Effector memory CD4-positive, alpha-beta T cell (primary cell): ENCODE measurements at places on chromosomes 7 and 10.

GRCh38 chr10:77977934-77978333 lies 51.4 kb upstream of the DLG5 start:
- no peak for DNase-seq

DNA sequence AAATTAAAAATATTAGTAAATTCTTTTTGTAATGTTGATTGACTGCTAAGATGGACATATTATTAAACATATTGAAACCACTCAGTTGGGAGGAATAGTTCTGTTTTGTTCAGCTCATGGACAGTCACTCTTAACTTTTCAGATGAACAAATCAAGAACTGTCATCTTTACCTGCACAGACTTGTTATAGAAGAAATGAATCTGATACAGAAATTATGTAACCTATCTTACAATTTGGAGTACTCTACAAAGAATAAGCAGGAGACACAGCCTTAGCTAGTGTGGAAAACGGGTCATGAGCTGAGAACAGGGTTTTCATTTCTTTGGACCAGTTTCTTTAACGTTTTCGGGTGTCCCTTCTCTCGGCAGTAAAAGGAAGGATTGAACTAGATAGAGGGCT lies 1.2 kb upstream of the ANLN start:
- DNase-seq: no peak

GRCh38 chr7:5776894-5777660 lies 4.4 kb downstream of the RNF216 start:
- no peak for DNase-seq

DNA sequence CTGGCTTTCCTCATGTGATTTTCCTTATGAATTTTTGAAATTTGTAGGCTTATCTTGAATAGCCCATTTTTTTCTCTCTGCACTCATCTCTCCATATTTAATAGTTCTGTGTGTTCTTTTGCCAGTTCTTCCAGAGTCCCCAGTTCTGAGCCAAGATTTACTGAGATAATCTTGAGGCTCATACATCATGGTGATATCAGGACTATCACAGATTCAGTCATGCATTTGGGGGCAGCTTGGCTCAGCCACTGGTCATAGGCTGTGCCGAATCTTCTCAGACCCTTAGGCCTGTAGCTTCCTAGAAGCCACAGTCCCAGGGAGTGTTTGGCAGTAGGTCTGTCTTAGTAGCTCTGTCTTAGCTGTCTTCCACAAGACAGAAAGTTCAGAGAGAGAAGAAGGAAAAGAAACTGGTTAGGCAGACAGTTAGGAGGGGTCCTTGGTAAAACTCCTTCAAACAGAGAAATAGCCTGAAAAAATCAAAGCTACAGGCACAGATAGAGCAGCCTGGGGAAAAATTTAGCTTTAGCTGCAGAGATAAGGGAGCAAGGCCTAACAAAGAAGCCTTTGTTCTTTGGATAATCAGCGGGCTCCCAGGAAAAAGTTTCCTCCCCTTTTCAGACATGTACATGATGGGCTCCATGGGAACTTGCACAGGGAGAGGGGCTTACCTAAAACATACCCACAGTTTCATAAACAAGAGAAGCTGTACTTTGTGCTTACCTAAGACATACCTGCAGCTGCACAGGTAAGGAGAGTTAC lies 29.1 kb downstream of the FAS start:
- DNase-seq: no peak

GRCh38 chr7:121337398-121337797 lies 8.6 kb downstream of the WNT16 start:
- DNase-seq: no peak

DNA sequence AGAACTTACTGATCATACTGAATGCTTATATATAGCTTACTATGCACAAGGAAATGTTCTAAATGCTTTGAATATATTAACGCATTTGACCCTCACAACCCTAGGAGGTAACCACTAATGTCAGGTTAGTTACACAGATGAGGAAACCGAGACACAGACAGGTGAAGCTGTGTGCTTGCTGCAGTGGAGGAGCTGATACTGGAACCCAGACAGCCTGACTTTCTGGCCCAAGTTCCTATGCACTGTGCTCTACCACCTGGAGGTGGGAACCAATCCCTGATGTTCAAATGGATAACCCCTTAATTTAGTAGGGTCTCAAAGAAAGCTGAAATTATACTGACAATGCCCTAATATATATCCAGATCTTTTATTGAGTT lies 119.6 kb downstream of the SORBS1 start:
- DNase-seq: no peak

- no peak for DNase-seq
Observed at GRCh38 chr10:77961668-77962067, 35.1 kb upstream of the DLG5 start.

- DNase-seq: no peak
Observed at GRCh38 chr10:60031664-60032063, 125.3 kb upstream of the CCDC6 start.

GRCh38 chr10:128609460-128609859 lies 483.2 kb upstream of the MKI67 start:
- no peak for DNase-seq

GRCh38 chr10:15588635-15589508 lies 130.8 kb downstream of the ITGA8 start:
- DNase-seq: no peak

DNA sequence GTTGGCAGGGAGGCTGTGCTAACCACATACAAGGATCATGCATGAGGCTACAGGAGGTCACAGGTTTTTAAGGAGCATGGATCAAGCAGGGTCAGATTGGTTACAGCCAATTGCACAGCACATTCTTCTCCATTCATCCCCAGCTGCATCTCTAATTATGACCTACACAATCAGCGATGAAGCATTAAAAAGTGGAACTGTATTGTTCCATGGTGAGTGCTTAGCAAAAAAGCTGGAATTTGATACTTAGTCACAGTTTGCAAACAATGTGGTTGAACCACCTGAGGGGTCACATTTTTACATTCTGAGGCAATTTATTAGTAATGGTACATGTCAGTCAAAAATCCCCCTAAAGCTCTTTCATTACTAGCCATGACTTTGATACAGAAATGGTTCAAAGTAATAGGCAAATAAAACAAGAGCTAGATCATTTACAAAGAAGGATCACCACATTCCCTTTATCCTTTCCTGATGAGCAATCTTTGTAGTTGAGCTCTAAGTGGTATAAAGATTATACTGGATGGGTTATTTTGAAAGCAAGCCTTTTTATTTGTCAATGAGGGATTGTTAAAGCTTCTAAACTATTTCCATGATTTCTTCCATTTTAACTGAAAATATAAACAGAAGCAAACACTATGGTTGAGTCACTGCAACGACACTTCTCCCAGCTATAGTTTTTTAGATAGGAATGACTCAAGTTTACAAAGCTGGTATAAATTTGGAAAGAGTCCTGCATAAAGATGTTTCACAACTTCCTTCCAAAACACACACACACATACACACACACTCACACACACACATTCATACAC lies 217.8 kb upstream of the SEMA3A start:
- DNase-seq: no peak

- DNase-seq: no peak
Observed at GRCh38 chr7:7584653-7585052, 18.0 kb downstream of the MIOS start.

GRCh38 chr10:79277579-79278269 lies 69.5 kb upstream of the PPIF start:
- no peak for DNase-seq

GRCh38 chr10:121736315-121737130 lies 138.3 kb upstream of the FGFR2 start:
- DNase-seq: no peak

GRCh38 chr10:118531105-118531852 lies 64.2 kb downstream of the PRLHR start:
- DNase-seq: no peak

DNA sequence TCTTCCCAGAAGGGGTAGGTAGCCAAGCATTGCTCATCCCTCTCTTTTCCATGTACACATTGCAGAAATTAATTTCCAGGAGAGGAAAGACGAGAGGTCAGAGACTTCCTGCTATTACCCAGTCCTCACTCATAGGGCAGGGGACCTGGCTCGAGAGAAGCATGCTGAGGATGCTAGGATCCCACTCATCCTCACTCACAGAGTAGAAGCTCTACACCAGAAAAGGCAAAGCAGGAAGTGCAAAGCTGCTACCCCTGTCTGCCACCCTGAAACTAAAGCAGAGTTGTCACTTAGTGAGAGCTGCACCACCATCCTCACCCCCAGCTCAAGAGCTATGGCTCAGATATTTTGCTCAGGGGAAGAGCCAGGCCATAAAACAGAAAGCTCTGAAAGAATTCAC lies 9.9 kb downstream of the OR9A2 start:
- no peak for DNase-seq

- no peak for DNase-seq
Observed at GRCh38 chr10:97883092-97883485, 33.4 kb downstream of the GOLGA7B start.

DNA sequence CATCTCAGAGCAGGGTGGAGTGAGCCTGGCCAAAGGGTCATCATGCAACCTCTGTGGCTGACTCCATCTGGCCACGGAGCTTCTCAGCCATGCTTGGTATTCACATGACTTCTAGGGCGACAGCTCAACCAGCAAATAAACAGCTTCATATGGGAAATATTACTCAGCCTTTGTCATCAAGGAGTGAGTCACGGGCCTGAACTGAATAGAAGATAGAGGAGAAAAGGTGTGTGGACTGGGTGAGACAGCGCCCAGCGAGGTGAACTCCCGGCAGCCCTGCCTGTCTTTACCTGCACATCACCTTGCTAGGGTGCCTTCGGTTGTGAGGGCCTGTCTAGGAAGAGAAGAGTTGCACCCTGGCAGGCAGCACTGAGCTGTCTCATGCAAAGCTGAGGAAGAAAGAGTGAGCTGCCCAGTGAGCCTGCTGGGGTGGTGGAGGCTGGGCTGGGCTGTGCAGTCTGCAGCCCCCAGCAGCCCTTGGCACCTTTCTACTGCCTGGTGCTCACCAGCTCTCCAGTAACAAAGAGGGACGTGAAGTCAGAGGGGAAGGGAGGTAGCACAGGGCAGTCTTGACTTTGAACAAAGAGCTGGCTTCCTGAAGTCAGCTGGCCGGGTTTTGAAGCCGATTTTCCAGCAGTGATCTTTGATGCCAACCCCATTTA lies 114.2 kb downstream of the EGFR start:
- DNase-seq: no peak

GRCh38 chr7:153523320-153524015 lies 528.7 kb upstream of the DPP6 start:
- no peak for DNase-seq

DNA sequence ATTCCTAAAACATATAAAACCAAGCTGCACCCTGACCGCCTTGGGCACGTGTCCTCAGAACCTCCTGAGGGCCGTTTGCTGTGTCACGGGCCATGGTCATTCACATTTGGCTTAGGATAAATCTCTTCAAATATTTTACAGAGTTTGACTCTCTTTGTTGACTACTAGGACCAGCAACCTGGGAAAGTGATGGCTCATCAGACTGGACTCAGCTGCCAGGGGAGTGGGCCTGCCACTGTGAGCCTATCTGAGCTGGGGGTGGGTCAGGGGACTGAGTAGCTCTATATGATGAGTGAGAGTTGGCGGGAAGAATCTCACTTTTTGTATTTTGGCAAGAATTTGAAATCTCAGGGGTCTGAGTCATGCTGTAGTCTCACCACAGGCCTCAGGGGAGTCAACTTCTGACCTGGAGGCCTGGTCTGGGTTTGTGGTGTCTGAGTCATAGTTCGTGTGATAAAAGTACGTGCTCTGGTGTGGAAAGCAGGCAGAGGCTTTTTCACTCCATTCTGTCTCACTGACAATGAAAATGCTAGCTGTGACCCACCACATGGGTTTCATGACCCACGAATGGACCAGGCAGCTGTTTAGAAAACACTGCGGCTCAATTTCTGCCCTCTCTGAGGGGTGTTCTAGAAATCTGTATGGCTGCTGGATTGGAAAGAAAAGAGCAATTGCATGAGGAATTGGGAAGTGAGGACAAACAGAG lies 4.2 kb upstream of the UPP1 start:
- peak; percentile 66 for DNase-seq

GRCh38 chr7:150357270-150357669 lies 11.4 kb upstream of the REPIN1 start:
- DNase-seq: peak; percentile 38

DNA sequence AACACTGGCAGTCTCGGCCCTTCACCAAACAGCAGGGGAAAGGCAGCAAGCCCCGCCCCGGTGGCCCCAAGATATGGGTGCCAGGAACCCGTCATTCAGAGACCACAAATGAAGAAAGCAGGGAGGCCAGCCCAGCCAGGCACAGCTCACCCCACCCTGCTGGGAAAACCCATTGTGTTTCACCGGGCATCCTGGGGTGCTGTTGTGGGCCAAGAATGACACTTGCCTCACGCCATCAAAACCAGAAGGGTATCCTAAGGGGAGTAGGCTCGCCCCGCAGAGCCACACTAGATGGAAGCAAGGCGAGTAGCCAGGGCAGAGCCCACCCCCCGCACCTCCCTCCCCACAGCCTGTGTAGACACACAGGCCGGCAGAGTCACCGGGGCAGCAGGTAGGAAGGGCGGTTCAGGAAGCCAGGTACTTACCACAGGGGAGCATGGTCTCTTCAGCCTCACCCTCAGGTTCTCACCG lies 72.5 kb upstream of the KCNMA1 start:
- DNase-seq: no peak
